Adipose tissue (tissue), 3 donors: ENCODE measurements at places on chromosomes 2 and 18. TPM values are rescaled to one million over a fixed set of nuclear protein-coding genes. Genes with fewer than 3 reads are reported as not detected.

The ZAP70 gene
- 4.1 TPM for polyA plus RNA-seq

The ATP6V1C2 gene
- 0.82 TPM for polyA plus RNA-seq

The HOXD1 gene
- polyA plus RNA-seq: 0.45 TPM

The PLA2R1 gene
- polyA plus RNA-seq: 3.2 TPM

The RSAD2 gene
- 3.0 TPM for polyA plus RNA-seq

The RTP5 gene
- polyA plus RNA-seq: not detected

The OR6B2 gene
- not detected for polyA plus RNA-seq

The STARD6 gene
- not detected for polyA plus RNA-seq

The TSHZ1 gene
- 4.8 TPM for polyA plus RNA-seq

The IL37 gene
- not detected for polyA plus RNA-seq

The HOXD10 gene
- polyA plus RNA-seq: 0.76 TPM

The KLHL29 gene
- polyA plus RNA-seq: 4.6 TPM

The FAM228A gene
- 4.0 TPM for polyA plus RNA-seq
